ENCODE measurements at places on chromosomes 1 and 21.

DNA sequence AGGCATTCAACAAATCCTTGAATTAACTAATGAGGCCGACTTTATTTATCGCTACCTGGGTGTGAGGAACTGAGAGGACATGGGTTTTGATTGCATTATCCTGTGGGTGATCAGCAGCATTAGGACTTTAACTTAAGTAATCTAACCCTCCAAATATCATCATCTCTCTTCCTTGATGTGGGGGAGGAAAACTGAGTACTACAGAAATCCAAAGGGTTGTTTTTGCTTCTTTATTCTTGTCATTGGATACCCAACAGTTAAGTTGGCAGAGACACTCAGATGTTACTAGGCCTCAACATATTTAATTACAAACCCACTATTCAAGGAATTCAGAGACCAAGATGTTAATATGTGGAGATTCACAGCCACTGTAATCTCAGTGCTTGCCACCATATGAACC is 97.4 kb upstream of the ST6GALNAC5 start:
- DNase-seq: no peak

DNA sequence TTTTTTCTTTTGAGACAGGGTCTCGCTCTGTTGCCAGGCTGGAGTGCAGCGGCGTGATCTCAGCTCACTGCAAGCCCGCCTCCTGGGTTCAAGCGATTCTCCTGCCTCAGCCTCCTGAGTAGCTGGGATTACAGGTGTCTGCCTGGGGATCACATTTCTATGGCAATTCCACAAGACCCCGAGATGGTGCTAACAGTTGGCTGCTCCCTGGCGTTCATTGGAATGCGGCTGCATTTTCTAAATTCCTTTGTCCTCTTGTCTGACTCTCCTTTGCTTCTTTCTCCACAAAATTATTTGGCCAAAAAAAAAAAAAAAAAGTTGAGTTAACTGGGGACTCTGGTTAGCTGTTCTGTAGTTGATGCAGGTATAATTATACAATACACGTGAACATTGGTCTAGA is 176.4 kb downstream of the ETS2 start:
- DNase-seq: no peak

- DNase-seq: no peak
Measured at GRCh38 chr1:52751589-52752483, 25.6 kb downstream of the ZYG11B start.

- DNase-seq: no peak
Measured at GRCh38 chr1:218664385-218665170, 319.4 kb downstream of the TGFB2 start.

- DNase-seq: no peak
Measured at GRCh38 chr1:65674522-65674921, 118.2 kb upstream of the PDE4B start.

DNA sequence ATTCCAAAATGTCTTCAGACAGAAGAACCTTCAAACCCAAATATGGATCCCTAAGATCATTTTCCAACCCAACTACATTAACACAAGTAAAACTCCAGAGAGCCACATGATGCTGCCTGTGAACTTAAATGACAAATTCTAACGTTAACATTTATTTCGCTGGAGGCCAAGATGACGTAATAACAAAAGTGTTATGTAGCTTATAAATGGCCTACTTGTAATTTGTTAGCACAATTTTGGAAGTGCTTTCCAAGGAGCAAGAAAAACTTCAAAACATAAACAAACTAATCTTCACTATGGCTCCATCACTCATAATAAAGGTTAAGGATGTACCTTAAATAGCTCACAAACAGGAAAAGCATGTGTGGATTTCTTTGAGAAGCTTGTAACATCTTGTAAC is 126.7 kb downstream of the HLCS start:
- DNase-seq: no peak

DNA sequence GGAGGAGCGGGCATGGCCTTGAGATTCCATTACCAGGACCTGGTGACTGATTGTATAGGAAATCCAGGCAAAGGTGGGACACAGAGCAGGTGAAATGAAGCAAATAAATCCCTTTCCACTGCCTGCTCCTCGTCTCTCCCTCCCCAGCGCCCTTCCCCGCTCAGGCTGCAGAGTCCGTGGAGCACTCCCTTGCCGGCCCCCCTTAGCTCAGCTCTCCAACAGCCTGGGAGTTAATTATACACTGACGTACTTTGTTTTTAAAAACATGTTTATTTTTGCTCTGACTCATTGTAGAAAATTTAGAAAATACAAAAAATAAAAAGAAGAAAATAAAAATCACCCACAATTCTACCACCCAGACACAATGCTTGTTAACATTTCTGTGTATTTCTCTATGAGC is 61.7 kb downstream of the LGR6 start:
- DNase-seq: no peak

GRCh38 chr1:150749720-150750311 is 15.8 kb downstream of the CTSS start:
- DNase-seq: no peak

GRCh38 chr1:64061430-64062104 is 141.9 kb upstream of the UBE2U start:
- DNase-seq: no peak

DNA sequence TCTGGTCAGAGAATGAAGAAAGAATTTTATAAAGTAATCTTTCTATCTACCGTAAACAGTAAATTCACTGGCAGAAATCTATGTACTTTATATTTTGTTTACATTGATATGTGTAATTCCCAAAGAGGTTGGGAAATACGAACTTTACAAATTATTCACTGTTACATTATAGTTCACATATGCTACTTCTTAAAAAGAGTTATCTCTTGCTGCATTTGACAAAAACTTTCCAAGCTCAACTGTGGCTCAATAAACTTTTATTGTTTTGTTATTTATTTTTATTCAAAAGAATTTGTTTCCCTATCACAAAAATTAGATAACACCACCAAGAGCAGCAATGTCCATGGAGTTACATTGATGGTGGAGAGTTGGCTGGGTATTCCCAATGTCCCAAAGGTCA is 201.2 kb upstream of the TNR start:
- DNase-seq: no peak

DNA sequence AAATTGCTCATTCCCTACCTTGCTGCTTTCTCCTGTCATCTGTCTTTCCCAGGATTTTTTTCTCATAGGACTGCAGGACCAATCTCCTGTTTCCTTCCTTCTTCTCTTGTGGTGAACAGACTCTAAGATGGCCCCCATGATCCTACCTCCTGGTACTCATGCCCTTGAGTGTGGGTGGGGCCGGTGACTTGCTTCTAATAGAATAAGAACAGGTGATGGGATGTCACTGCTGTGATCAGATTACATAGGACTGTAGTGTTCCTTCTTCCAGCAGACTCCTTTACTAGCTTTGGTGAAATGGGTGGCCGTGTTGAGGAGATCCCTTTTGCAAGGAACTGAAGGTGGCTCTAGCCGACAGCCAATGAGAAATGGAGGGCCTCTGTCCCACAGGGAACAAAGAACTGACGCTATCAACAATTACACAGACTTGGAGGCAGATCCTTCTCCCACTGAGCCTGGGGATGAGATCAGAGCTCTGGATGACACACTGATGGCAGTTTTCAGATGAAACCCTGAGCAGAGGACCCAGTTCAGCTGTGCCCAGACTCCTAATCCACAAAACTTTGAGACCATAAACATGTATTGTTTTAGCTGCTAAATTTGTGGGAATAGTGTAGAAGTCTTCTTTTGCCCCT is 7.5 kb downstream of the GSTM3 start:
- DNase-seq: no peak

All from NCI-H446 (cell line).